ENCODE measurements at places on chromosomes 11 and 22.

- DNase-seq: no peak
Observed at GRCh38 chr11:86938900-86939880, 16.0 kb downstream of the FZD4 start.

DNA sequence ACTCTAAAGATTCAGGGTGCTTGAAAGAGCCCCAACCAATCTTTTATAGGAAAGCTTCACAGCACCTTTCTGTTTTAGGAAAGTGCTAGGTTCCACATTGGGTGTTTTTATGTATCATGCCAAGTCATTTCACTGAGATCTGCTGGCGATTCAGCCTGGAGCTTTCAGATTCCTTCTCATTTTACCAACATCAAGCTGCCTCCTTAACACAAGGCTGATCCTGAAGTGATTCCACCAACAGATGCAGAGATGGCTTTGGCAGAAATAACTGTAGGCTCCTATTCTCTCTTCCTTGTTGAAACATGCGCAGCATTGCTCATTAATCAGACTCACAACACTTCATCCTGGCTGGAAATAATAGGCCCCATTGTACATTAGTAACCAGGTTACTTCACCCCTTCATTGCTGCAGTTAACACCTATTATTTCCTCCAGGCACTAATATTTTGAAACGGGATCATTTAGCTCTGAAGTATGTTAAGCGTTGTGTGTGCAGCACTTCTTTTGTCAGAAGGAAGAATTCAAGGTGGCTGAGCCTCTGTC, 89.0 kb downstream of the OPCML start:
- DNase-seq: no peak

- no peak for DNase-seq
Observed at GRCh38 chr11:8258289-8258688, 5.4 kb downstream of the LMO1 start.

GRCh38 chr22:33144721-33145120, 86.5 kb upstream of the SYN3 start:
- no peak for DNase-seq

DNA sequence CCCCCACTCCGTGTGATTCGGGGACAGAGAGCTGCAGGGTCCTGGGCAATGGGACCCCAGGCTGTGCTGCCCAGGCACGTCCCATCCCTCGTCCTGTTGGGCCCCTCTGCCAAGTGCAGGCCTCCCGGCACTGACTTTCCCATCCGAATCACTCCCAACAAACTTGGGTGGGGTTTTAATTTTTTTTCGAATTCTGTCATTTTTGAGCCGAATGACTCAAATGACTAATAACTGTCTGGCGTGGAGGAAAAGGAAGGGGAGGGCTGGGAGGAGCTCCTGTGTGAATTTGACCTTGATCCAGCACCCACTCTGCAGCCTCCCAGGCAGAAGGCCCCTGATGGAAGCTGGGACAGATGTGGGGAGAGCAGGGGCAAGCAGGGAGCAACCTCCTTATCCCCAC, 1173.2 kb downstream of the BRD1 start:
- no peak for DNase-seq

DNA sequence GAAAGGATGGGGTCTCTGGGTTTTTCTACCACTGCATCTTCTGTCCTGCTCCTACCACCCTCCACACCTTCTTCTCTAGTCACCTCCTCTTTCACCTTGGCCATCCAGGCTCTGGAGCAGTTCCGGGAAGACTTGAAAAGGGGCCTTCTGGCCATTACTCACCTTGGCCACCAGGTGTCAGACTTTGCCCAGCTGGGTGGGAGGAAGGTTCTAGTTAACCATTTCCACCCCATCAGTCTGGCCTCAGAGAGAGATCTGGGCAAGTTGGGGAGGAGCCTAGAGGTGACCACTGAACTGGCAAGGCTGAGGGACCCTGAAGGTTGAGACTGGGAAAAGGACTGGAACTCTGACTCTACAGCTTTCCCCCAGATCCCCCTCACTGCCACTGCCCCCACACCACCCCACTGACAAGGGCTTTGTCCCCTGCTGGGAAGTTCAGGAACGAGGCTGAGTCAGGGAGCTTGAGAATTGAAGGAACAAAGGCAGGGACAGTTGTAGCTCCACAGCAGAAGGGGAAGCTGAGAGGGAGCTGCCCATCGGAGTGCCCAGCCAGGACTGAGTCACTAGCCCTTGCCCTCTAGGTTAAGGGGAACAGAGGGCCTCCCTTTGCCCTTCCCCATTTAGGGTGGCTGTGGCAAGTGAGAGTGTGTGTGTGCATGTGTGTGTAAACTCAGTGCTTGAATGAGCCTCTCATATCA, 3.7 kb upstream of the POLD4 start:
- DNase-seq: no peak
